ENCODE measurements at places on chromosomes 2 and 18.
A peak's percentile ranks its signal among the peaks of the same experiment; 100 is the strongest.

GRCh38 chr2:239047861-239048260 lies 200.0 kb downstream of the TWIST2 start:
- no peak for DNase-seq

DNA sequence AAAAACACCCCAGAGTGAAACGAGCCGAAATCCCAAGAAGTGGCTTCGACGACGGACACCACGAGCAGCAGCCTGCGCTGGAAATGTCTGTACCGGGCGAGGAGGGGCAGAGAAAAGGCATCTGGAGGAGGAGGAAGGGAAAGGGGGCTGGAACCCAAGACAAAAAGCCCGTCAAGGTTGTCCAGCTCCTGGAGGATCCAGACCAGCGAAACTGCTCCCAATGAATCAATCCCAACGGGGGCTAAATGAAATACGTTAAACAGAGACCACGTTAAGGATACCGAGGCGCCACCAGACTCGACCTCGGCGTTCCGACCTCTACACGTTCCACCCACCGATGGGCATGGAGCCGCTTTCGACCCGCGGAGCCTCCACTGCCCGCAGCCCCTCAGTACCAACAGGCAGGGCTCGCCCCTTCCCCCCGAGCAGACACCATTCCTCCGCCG lies 400 bp downstream of the CCDC88A start:
- DNase-seq = peak; percentile 61

- no peak for DNase-seq
These were observed 2.0 kb downstream of the EIF2AK2 start for GRCh38 chr2:37154785-37155184.

DNA sequence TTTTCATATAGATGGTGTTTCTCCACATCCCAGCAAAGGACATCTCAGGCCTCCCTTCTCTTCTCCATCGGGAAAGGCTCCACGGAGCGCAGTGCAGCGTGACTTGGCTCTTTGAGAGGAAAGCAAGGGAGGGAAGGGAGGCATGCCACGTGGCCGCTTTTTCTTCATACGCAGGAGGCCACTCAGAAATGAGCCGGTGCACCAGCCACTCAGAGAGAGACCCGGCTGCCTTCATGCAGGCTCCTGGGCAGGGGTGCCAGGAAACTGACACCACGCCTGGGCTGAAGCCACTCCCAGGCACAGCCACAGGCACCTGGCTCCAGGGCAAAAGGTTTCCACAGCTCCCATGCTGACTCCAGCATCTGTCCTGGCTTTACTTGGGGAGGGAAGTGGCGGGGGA lies 11.1 kb upstream of the LOXHD1 start:
- no peak for DNase-seq

GRCh38 chr2:169761970-169762292 lies 28.3 kb downstream of the KLHL23 start:
- DNase-seq = no peak

DNA sequence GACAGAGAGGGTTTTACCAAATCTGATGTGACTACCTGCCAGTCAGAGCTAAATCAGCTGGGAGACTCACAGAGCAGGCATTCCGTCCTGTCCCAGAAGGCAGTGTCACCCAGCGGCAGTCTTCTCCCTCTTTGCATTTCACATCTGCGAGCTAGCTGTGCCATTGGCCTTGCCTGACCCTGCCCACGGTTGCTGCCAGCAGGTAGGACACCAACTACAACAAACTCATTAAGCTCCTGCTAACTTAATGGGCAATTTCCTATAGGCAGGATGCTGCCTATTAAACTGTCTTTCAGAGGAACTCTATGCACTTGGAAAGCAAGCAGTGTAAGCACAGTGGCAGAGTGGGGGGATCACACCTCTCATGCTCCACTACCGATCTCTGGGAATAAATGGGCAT lies 116.4 kb upstream of the CAPN13 start:
- DNase-seq = no peak

DNA sequence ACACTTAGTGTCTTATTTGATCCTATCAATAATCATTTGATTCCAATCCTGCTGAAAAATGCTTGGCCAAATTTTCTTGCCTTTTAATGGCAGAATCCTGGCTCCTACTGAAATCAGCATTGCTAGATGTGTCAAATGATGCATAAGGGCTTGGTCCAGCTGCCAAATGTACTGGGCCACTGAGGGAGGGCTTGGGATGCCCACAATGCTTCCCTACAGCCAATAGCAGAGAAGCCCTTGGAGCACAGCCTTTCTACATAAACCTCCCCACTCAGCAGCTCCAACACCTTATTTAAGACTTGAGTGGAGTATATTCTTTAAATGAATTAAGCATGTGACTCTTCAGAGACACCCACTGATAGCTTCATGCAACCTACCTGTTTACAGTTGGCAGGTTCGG lies 3.6 kb downstream of the ALK start:
- no peak for DNase-seq

DNA sequence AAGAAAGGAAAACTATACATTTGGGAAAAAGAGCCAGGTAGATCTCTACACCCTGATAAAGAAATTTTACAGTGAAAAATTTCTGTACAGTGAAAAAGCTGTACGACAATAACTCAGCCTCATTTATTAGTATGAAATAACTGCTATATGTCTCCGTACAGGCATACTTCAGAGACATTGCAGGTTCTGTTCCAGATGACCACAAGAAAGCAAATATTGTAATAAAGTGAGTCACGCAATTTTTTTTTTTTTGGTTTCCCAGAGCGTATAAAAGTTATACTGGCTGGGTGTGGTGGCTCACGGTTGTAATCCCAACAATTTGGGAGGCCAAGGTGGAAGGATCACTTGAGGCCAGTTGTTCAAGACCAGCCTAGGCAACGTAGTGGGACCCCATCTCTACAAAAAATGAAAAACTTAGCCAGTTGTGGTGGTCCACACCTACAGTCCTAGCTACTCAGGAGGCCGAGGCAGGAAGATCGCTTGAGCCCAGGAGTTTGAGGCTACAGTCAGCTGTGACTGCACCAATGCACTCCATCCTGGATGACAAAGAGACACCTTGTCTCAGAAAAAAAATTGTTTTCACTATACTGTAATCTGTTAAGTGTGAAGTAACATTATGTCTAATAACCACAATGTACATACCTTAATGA lies 28.2 kb upstream of the AMMECR1L start:
- DNase-seq = no peak

GRCh38 chr2:113672326-113672932 lies 45.4 kb downstream of the RABL2A start:
- DNase-seq = no peak

GRCh38 chr18:62607302-62607701 lies 84.5 kb downstream of the ZCCHC2 start:
- DNase-seq = no peak

- no peak for DNase-seq
These were observed 1.1 kb downstream of the TRABD2A start for GRCh38 chr2:84879584-84880394.

DNA sequence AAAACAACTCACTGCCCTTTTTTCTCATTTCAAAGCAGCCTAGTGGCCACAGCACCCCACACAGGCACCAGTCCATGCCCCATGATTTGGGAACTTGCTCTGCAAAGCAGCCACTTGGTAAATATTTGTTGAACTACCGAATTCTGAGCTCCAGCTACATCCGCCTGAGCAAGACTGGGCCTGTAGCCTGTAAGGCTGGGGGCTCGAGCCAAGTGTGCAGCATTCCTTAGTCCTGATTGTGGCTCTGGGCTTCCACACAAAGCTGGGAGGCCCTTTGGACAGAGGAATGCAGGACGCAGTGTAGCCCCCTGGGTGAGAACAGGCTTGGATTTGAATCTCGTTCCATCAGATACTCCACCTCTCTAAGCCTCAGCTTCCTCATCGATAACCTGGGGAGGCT lies 88.4 kb downstream of the ACTR2 start:
- no peak for DNase-seq

GRCh38 chr2:239549711-239550255 lies 149.0 kb upstream of the HDAC4 start:
- no peak for DNase-seq

DNA sequence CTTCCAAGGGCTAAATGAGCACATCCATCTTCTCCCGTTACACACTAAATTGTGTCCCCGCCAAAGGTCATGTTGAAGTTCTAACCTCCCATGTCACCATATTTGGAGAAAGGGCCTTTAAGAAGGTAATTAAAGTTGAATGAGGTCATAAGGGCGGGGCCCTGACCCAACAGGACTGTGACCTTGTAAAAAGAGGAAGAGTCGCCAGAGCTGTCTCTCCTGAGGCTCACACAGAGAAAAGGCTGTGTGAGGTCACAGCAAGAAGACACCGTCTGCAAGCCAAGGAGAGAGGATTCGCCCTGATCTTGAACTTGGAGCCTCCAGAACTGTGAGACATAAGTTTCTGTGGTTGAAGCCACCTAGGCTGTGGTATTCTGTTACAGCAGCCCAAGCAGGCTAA lies 24.1 kb downstream of the TRABD2A start:
- no peak for DNase-seq

DNA sequence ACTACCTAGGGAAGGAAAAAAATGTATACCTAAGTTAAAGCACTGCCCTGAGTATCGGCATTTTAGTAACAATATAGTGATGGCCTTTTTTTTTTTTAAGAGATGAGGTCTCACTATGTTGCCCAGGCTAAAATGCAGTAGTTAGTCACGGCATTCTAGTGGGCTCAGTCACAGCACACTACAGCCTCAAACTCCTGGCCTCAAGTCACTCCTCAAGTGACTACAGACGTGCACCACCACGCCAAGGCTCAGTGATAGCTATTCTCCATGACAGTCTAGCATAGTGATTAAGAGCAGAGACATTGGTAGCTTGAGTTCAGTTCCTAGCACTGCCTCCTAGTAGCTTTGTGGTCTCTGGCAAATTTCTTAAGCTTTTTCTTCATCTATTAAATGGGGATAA lies 27.6 kb downstream of the UBXN2A start:
- no peak for DNase-seq

- DNase-seq = no peak
These were observed 24.0 kb upstream of the EDAR start for GRCh38 chr2:109013051-109013450.

- no peak for DNase-seq
These were observed 6.5 kb upstream of the NT5DC4 start for GRCh38 chr2:112714331-112714730.

GRCh38 chr2:226063704-226064440 lies 664.4 kb downstream of the NYAP2 start:
- no peak for DNase-seq

GRCh38 chr18:28511413-28511821 lies 334.5 kb upstream of the CDH2 start:
- no peak for DNase-seq

GRCh38 chr2:106030287-106031268 lies 163.5 kb downstream of the UXS1 start:
- no peak for DNase-seq

- DNase-seq = no peak
These were observed 940 bp upstream of the BOLA3 start for GRCh38 chr2:74148457-74149246.

- no peak for DNase-seq
These were observed 43.5 kb upstream of the MSH2 start for GRCh38 chr2:47359375-47359868.

- no peak for DNase-seq
These were observed 18.5 kb upstream of the IL36G start for GRCh38 chr2:112959109-112959812.

GRCh38 chr2:237227190-237227589 lies 141.5 kb downstream of the COPS8 start:
- DNase-seq = no peak

DNA sequence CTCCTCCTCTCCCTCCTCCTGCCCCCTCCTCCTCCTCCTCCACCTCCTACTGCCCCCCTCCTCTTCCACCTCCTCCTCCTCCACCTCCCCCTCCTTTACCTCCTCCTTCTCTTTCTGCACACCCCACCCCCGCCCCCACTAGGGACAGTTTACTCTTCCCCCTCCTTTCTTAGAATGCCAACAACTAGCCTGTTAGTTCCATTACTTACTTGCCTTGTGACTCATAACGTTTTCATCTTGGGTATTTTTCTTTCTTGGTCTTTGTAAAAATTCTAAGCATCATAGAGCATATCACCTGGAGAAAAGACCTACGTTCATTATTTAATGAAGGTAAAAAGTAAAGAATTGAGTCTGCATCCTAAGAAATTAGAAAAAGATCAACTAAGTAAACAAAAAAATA lies 165.3 kb downstream of the NEDD4L start:
- no peak for DNase-seq

DNA sequence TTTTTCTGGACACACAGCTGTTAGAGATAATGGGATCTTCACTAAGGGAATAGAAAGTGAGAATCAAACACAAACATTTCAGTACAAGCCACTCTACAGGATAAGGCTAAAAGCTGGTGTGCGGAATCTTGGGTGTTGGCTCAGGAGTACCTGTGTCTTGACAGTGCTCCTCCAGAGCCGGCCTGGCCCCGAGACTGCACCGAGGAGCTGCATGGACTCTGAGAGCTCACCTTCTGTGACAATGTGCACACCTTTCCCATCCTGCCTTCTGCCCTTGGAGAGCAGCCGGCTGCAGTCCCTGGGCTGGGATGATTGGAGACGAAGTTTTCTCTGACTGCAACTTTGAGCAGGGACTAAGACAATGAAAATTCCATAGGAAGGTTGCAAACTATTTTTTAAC lies 89.1 kb downstream of the TMEM182 start:
- DNase-seq = no peak

- DNase-seq = no peak
These were observed 2.9 kb downstream of the CASP10 start for GRCh38 chr2:201185863-201186262.

- DNase-seq = no peak
These were observed 34.2 kb downstream of the SCTR start for GRCh38 chr2:119490106-119490505.

DNA sequence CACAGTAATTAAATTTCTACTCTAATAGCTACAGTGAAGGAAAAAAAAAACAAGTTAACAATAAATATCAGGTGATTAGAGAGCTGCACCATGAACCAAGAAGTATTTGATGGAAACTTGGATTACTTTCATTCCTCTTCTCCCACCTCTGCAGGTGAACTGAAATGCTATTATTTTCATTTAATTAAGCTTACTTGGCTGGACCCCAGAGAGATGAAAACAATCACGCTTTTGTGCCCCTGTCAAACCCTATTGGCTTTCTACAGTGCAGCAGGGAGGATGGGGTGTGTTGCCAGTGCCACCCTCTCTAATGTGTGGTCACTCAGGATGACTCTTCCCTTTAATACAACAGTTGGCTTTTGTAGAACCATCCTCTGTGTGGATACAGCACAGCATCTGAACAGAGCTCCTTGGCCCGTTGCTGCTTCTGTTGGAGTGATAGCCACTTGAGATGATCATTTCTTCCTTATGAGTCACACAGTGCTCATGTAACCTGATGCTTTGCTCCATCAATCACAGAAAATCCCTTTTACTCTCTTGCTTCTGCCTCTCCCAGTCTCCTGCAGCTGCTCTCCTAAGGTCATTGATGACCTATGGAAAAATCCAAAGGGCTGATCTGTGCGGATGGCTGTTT lies 5.5 kb upstream of the ARL4C start:
- DNase-seq = no peak

DNA sequence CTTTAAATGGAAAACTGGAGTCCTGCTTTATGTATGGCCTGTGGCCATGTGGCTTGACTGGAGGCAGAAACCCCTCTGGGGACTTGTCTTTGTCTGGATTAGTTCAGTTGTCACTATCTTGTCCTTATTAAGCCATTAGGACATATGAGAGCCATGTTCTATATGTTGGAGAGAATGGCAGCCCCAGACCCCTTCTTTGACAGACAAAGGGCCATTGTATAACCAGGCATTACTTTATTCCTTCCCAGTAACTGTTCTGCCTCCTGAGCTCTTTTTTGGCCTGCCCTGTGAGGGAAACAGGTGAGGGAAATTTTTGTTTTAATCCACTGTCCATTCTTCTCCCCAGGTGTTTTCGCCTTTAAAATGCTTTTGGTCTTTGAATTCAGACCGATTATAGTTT lies 43.3 kb downstream of the FSHR start:
- DNase-seq = no peak

Data from NCI-H774 (cell line).